ENCODE measurements at places on chromosomes 5 and 9. TPM values are rescaled to one million over a fixed set of nuclear protein-coding genes. Genes with fewer than 3 reads are reported as not detected.

DNA sequence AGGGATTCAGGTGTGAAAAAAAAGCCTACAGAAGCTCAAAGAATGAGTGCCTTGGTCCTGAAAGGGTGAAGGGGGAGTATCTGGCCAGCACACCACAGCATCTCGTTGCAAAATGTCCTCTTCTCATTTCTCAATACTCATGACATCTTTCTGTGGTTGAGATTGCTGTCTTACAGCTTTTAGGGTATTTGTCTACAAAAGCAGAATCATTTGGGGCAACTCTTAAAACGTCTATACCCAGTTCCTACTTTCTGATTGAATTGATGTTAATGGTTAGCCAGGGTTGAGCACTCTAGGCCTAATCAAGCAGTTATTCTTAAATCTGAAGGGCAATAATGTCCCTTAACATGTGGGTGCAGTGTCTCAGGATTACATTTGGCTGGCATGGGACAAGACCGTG is 21.2 kb upstream of the PCSK5 start:
- H3K27me3 ChIP-seq: peaks cover 2% of the 10 kb centered on the region
- H3K36me3 ChIP-seq: no peaks in the 10 kb centered on the region
- H3K27ac ChIP-seq: no peak overlapping the region
- no peak for DNase-seq
- H3K4me1 ChIP-seq: no peaks in the 10 kb centered on the region

PTPN3 gene
- total RNA-seq: 1.6 TPM

NR2F1 gene
- total RNA-seq: 0.37 TPM

GRCh38 chr5:96901841-96902240 is 25.5 kb downstream of the ERAP2 start:
- DNase-seq: no peak
- H3K4me1 ChIP-seq: no peaks in the 10 kb centered on the region
- no peak overlapping the region for H3K4me3 ChIP-seq
- no peak overlapping the region for H3K27ac ChIP-seq
- H3K27me3 ChIP-seq: no peaks in the 10 kb centered on the region

DNA sequence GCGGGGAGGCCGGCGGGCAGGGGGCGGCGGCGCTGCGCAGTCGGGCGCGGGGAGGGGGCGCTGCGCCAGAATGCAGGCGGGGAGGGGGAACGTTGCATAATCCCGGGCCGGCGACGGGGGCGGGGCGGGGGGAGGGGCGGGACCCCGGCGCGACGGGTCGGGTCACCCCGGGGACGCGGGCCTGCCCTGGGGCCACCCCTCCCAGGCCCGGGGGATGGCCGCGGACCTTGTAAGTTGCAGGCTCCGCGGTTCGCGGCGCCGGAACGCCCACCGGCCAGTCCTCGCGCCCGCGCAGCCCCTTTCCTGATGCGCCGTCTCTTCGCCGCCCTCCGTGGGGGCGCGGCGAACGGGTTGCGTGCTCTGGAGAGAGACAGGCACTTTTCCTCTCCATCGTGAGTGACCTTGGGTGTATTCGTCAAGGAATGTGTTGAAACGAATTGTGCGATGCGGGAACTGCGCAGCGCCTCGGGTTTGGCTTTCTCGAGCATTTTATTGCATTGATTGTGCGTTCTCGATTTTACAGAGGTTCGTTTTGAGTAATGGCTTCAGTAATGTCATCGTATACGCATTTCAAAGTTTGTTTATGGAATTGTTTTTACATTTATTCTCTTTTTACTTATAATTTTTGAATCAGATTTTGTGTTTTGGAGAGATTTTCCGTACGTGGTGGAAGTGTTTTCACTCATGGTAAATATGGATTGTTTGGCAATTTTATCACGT is 802 bp downstream of the SPIN1 start:
- H3K27ac ChIP-seq: peak overlapping the region; percentile 97
- H3K36me3 ChIP-seq: no peaks in the 10 kb centered on the region
- peaks cover 18% of the 10 kb centered on the region for H3K4me1 ChIP-seq
- DNase-seq: peak; percentile 80
- H3K4me3 ChIP-seq: peak overlapping the region; percentile 92

FOXD1 gene
- total RNA-seq: 2.8 TPM
